ENCODE measurements at places on chromosomes 13 and 19.

- no peak for DNase-seq
These were observed 91.2 kb downstream of the GGACT start for GRCh38 chr13:100497389-100497788.

DNA sequence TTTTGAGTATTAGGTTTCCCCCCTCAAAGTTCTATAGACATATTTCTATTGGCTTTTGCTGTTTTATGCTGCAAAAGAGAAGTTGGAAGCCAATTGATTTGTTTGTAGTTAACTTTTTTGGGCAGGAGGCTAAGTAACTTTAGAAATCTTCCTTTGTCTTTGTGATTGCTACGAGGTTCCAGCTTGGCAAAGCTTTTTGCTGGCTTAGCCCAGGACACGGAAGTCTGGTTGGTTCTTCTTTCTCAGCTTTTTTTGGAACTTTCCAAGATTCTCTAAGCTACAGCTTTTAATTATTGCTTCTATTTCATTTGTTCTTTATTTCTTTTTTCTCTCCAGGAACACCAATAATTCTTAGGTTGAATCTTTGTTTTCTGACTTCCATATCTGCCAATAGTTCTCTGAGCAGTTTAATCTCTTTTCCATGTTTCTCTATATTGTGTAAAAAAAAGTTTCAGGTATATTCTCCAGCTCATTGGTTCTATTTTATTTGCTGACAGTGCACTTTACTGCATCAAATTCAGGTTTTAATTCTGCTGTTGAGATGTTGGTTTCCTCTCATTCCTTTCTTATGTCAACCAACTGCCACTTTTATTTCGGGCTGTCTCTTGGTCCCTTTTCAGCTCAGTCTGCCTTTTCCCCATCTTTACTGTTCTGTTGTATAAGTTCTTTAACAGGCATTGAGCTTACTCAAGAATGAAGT is 27.8 kb downstream of the MBNL2 start:
- no peak for DNase-seq

DNA sequence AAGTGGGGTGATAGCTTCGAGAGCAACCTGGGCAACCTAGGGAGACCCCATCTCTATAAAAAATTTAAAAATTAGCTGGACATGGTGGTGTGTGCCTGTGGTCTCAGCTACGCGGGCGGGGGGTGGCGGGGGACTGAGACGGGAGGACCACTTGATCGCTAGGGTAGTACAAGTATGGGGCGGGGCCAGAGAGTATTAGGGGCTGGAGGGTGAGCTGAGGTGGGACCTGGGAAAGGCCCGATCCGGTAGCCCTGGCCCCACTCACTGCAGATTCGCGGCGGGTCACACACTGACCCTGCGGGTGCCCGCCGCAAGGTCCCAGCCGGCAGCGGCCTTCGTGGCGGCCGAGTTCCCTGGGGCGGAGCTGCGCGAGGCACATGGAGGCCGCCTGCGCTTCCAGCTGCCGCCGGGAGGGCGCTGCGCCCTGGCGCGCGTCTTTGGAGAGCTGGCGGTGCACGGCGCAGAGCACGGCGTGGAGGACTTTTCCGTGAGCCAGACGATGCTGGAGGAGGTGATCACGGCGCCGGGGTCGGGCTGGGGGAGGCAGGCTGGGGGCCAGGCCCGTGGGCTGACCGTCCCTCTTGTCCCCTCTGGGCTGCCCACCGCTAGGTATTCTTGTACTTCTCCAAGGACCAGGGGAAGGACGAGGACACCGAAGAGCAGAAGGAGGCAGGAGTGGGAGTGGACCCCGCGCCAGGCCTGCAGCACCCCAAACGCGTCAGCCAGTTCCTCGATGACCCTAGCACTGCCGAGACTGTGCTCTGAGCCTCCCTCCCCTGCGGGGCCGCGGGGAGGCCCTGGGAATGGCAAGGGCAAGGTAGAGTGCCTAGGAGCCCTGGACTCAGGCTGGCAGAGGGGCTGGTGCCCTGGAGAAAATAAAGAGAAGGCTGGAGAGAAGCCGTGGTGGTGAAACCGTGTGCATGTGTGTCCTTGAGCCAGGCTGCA is 2.0 kb upstream of the ARHGAP45 start:
- DNase-seq, result no peak

DNA sequence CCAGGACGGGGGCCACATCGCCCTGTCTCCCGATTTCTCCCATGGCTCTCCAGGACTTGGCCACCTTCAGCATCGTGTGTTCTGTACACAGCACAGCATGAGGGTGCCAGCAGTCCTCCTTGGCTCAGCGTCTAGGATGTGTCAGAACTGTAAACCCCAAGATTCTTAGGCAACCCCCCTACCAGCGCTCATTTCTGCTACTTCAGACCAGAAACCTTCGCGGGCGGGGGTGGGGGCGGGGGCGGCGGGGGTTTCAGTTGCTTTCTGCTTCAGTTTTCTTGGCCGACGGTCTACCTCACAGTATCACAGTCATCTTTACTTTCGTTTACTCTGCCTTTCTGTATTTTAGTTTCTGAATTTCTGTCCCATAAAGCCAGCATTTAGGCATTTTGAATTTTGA is 82.4 kb downstream of the GGACT start:
- DNase-seq, result no peak

DNA sequence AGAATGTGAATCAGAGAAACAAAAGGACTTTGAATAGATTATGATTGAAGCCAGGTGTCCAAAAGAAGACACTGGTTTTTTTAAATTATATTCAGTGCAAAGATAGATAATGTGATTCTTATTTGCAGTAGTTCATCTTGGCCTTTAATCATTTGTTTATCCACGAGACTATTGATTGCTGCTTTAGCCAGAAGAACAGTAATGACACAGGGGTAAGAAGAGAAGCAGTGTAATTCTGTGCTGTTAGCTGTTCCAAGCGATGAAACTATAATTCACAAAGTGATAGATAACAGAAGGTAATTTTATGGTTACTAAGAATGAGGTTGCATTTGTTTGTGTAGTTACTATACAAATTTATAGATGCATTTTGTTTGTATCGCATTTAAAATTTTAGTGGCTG is 311.6 kb downstream of the MZT1 start:
- DNase-seq, result no peak

GRCh38 chr19:36838784-36839324 is 667 bp upstream of the ZNF790 start:
- DNase-seq, result no peak

All from NCI-H187 treated with DMSO at 0.1 percent for 48 hours (cell line).